ENCODE measurements at places on chromosomes 2 and 18.

- DNase-seq, result no peak
These were observed 42.9 kb upstream of the GRHL1 start for GRCh38 chr2:9908639-9909038.

- DNase-seq, result no peak
These were observed 91.0 kb downstream of the PLB1 start for GRCh38 chr2:28586867-28587266.

DNA sequence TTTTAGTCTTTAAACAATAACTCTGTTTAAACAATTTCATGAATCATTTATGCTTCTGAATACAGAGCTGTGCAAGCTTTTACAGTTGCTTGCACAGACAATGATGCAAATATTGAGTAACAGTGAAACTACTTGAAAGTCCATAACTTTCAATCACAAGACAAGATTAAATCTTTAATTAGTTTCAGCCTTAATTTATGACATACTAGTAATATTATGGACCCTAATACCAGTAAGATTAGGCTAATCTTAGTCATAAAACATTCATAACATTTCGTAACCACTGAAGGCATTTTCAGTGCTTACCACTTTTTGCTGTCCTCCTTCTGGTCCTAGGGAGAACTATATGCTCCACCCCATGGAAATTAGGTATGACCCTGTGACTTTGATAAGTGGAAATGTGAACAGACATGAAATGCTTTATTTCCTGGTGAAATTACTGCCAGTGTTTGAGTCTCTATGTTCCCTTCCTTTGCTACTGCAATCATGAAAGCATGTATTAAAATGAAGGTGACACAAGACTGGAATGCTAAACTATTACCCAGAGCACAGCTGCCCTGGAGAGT, 1.8 kb upstream of the COBLL1 start:
- no peak for DNase-seq

DNA sequence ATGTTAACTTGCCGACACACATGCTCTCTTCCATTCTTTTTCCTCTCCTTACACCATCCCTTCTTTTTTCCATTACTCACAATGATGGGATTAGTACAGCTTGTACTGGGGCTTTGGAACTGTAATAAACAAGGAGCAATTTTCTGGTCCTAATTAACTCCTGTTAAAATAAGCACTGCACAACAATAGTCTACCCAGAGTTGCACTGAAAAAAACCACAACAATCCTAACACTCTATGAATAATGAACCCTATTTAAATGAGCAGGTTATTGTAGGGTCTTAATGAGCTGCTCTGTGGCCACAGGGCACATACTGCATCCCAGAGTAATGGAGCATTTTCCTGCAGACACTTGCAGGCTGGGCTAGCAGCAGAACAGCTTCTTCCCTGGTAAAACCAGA, 380.3 kb downstream of the NRXN1 start:
- DNase-seq, result no peak

- DNase-seq, result peak; percentile 21
These were observed 626 bp upstream of the SLC1A4 start for GRCh38 chr2:64988420-64989125.

DNA sequence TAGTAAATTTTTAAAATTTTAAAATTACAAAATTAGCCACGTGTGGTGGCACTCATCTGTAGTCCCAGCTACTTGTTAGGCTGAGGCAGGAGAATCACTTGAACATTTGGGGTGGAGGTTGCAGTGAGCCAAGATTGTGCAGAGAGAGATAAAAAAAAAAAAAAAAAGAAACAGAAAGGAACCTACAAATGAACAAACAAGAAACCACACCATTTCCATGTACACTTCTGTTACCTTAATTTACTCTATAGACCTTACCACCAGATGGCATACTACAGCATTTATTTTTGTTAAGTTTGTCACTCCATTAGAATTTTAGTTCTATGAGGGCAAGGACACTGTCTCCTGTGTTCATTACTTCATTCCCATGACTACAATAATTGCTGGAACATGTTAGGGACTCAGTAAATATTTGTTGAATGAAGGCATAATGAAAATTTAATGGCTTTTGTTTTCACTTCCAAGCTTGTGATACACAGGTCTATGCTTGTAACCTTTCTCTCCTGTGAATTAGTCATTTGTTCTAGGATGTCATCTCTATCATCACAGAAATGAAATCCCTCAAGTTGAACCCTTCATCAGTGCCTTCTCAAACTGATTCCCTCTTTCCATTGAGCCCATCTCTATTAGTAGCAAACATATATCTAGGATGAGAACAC, 76.0 kb downstream of the ARHGAP15 start:
- DNase-seq, result no peak

DNA sequence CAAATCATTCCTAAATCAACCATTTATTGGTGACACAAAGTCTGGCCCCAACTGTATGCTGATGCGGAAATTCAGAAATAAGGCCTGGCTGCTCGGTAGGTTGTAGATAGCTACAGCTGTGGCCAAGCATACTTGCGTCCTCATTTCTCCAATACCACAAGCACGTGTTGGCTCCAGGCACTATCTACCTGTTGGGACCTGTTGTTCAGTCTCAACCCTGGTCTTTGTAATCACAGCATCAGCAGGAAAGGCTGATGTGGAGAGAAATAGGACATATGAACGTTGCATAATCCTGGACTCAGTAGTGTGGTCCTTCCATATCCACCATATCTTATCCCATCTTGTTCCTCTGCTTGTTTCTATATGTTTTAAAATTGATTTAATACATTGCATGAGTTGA, 212.6 kb downstream of the PMAIP1 start:
- DNase-seq, result no peak

DNA sequence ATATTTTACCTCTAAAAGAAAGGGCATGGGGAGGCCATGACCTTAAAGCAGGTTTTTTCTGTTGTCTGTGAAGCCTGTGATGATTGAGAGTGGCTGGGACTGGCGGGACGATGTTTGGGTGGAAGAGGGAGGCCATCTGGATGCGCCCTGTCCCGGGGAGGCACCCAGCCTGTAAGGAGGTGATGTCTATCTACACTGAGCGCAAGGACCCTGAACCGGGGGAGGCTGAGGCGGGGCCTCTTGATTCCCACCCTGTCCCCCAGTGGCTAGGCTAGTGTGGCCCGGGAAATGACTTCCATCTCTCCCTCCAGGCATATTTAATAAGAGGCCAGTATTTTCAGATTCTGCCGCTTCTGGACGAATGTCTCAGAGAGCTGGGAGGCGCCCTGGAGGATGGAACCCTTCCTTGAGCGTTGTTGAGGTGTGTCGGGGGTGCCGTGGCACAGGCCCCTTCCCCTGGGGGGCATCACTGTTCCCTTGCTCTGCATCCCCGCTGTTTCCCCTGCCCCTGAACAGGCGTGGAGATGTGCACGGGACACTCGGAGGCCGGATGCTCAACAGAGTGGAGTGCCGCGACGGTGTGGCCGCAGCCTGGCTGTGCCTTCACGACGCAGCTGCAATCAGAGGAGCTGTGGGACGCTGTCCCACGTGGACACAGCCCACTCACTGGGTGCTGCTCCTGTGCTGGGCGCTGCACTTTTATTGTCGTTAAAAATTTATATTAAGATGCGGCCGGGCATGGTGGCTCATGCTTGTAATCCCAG, 185.4 kb downstream of the LDLRAD4 start:
- DNase-seq, result no peak

GRCh38 chr2:60717691-60718090, 38.4 kb upstream of the PAPOLG start:
- no peak for DNase-seq

- no peak for DNase-seq
These were observed 33.1 kb downstream of the TUBB6 start for GRCh38 chr18:12340945-12341660.

- DNase-seq, result no peak
These were observed 45.2 kb upstream of the FAM117B start for GRCh38 chr2:202589582-202589949.

- no peak for DNase-seq
These were observed 143.4 kb upstream of the CYP26B1 start for GRCh38 chr2:72291059-72291458.

Data from amygdala (tissue), 56 donors.